ENCODE measurements at places on chromosomes 2 and 18.

GRCh38 chr2:118936936-118937335, 5.1 kb upstream of the MARCO start:
- no peak for DNase-seq

DNA sequence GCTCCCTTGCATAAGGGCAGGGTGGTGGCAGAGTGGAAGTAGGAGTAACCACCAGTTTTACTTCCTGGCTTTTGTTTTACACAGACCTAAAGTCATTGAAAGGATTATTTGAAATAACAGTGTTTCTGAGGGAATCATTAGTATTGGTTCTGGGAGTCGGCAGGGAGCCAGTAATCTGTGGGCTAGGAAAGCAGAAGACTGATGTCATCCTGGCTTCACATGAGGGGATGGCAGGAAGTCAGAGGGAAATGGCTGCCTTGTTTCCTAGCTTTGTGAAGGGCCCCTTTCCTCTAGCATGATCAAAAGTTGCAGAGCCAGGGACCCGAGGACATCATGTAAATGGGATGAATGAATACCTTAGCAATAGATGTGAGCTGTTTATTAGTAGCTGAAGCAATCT, 792.6 kb downstream of the CPS1 start:
- DNase-seq, result no peak

DNA sequence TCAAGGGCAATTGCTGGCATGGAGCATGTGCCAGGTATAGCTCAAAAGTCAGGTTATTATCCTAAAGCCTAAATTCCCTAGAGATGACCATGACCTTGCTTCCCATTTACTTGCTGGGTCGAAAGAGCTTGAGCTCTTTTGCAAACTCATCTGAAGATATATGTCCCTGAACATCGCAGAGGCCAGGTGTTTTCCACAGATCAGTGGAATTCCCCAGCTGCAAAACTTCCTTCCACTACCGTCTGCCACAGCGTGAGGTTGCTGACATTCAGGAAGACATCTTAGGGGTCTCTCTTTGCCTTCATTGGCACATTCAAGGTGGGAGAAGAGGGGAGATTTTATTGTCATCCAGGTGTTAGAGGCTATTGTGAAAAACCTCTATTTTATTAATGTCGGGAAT, 171.0 kb downstream of the MIB1 start:
- DNase-seq, result no peak

GRCh38 chr2:83959266-83959665, 499.8 kb downstream of the SUCLG1 start:
- no peak for DNase-seq

DNA sequence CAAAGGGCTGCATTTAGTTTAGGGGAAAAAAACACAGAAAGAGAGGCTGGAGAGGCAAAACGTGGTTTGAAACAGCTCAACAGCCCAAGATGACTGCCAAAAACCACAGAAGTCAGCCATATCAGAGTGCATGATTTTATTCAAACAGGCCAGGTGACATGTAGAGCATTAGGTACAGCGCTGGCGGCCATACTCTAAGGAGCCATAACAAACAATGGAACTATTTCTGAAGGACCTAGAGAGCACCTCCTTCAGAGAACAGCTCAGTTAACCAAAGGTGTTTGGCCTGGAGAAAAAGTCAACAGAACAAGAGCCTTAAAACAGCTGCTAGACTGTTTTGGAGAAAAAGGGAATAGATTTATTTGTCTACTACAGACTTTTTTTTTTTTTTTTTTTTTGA, 2.6 kb downstream of the THADA start:
- DNase-seq, result no peak

Measured in umbilical cord (tissue), 2 donors.